Kasumi-1 (cell line): ENCODE measurements at places on chromosomes 7 and 10.

GRCh38 chr10:73247509-73248258 is 629 bp upstream of the DNAJC9 start:
- peak; percentile 44 for DNase-seq

- DNase-seq = no peak
Measured at GRCh38 chr7:122618585-122619189, 80.2 kb downstream of the RNF133 start.

GRCh38 chr7:73612598-73613269 is 11.6 kb downstream of the MLXIPL start:
- DNase-seq = peak; percentile 25

- DNase-seq = no peak
Measured at GRCh38 chr10:88110822-88111221, 247.4 kb downstream of the PTEN start.

GRCh38 chr7:44965441-44965903 is 13.3 kb downstream of the MYO1G start:
- no peak for DNase-seq

DNA sequence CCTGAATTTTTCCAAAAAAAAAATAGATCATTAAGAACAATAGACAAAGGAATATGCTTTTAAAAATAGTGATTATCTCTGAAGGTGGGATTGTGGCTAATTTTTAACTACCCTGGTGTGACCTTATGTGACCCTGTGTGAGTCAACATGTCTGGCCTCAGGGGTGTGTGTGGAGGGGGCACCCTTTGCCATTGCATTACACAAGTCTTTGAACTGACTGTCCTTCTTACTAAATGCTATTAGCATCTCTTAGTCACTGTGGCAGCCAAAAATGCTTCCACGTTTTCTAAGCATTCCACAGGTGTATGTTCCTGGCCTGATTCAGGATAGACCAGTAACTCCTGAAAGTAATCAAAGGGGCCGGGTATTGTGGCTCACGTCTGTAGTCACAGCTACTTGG is 175.4 kb downstream of the MGMT start:
- DNase-seq = no peak

DNA sequence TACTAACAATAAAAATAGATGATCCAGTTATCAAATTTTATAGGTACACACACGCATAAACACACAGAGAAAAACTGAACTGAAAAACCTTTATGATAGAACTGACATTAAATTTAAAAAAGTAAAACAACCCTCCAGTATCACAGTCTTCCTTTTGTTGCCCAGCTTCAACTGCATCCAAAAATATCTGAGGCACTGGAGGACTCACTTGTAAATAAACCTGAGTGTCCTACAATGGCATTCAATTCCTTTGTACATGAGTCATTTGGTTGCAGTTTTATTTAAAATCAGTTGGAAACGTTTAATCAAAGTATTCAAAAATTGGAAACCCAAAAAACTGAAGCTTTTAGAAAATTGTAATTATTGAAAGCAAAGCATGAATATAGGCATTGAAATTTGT is 265.2 kb upstream of the CSTF2T start:
- no peak for DNase-seq

DNA sequence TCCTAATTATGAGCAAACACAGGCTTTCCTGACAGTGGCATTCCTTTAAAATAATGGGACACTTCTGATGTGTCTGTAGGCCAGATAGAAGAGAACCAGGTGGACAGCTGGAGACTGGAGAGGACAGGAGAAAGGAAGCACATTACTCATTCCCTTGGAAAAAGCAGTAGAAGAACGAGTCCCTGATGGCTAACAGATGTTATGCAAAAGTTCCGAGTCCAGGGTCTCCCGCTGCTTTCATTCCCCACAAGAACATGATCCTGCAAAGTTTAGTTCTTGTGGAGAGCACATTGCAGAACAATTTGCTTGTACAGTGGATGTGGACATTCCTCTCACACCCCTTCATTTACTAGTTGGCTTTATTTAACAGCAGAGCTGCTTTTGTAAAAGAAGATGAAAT is 137.6 kb downstream of the GPAM start:
- no peak for DNase-seq

DNA sequence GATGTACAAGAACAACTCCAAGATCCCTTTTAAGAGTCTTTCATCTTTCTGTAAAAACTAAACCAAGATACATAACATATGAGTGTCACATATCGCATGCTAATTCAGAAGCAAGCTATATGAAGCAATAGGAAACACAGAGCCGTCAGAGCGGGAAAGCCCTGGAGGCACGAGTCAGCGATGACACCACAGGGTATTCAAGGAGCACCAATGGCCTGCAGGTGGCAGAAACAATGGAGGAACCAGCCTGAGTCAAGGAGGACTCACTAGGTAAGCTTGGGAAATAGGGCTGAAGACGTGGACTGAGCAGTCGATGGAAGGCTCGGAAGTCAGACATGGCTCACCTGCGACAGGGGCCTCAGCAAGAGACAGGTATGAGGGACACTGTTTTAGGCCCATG is 214.4 kb downstream of the FAM107B start:
- peak; percentile 87 for DNase-seq

DNA sequence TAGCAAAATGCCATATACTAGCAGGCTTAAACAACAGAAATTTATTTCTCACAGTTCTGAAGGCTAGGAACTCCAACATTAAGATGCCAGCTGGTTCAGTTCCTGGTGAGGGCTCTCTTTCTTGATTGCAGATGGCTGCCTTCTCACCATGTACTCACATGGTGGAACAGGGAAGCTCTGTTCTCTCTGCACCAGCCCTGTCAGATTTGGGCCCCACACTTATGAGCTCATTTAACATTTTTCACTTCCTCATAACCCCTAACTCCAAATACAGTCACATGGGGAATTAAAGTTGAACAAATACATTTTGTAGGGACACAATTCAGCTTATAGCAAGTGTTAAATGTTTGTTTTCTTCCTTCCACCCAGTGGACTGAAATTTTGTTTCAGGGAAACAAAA is 218.6 kb upstream of the TAC1 start:
- no peak for DNase-seq

DNA sequence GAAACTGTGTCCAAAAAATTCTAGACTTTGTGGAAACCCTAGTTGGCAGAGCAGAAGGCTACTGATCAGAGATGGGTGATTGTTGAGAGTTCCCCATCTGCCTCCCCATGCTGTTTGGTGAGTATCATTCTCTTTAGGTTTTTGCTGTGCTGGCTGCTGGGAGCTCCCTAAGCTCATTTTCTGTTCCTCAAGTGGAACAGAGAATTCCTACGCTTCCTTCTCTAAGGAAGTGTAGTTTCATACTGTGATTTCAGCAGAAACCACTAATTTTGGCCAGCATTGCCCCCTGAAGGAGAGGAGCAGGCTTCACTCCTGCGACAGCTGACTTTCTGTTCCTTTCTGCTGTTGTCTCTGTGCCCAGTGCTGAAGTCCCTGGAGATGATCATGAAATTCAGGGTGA is 355.3 kb upstream of the NPVF start:
- DNase-seq = no peak

DNA sequence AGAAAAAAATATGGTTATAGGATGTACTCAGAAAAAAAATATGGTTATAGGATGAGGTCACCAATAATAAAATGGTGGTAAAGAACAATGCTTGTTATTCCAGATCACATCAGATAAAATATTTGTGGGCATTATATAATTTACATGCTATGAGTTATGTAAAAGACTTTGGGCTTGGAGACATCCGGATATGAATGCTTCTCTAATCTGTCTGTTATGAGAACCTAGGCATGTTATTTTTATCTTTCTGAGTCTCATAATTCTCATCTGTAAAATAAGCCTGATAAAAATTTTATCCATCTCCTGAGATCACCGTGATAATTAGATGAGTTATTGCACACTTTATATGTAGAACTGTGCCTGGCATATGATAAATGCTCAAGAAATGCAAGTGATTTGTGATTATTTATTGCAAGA is 37.8 kb downstream of the DKK1 start:
- DNase-seq = no peak

- no peak for DNase-seq
Measured at GRCh38 chr7:109893231-109893630, 1197.7 kb upstream of the LRRN3 start.

GRCh38 chr10:16652154-16652553 is 130.5 kb upstream of the C1QL3 start:
- no peak for DNase-seq

DNA sequence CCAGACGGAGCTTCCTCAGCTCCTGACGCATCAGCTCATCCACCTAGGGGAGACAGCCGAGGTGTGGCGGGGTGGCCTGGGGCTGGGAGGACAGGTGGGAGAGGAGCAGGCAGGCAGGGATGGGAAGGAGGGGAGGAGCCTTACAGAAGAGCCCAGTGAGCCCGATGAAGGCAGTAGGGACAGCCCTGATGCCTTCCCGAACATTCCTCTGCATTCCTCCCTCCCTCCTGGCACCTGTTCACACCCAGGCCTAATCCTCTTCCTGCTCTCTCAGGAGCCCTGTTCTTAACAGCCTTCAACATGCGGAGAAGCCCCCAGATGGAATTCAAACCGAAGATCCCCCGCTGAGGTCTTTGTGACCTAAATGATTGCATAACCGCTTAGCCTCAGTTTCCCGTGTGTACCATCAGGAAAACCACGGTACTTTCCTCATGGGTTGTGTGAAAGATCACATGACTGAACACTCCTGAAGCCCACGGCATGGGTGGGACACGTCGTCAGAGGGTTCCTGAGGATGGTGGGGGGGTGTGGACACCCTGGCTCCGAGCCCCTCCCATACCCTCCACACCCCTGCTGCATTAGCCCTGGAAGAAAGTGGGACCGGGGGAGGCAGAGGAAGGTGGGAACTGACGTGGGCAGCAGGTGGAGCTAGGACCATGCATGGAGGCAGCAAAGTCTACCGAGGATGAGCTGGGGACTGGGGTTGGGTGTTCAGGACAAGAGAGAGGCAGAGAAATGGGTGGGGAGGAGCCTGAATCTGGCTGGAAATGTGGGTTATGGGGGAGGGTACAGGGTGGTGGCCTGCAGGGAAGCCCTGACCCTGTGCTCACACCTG is 8.8 kb upstream of the ASB10 start:
- DNase-seq = no peak

GRCh38 chr7:73739387-73739767 is 775 bp upstream of the ABHD11 start:
- no peak for DNase-seq

GRCh38 chr7:103989785-103990767 is 618 bp upstream of the RELN start:
- no peak for DNase-seq

- DNase-seq = peak; percentile 76
Measured at GRCh38 chr7:133230591-133231194, 22.2 kb upstream of the EXOC4 start.

DNA sequence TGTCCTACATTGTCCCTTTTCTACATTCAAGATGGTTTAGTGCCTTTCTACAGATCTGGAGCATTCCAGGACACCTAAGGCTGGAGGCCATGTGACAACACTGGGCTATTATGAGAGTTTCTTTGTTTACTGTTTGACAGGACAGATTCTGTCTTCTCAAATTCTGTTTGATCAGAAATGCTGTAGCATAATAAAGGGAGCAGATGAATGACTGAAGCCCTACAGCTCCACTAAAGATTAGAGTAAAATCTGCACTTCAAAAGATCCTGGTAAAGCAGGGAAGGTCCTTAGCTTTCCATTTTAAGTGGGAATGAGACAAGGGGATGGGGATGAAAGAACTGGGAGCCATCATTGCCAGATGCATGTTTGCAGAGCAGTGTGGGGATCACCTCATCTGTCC is 38.4 kb downstream of the TMEM229A start:
- no peak for DNase-seq

GRCh38 chr7:82699773-82700186 is 256.2 kb upstream of the CACNA2D1 start:
- DNase-seq = no peak

DNA sequence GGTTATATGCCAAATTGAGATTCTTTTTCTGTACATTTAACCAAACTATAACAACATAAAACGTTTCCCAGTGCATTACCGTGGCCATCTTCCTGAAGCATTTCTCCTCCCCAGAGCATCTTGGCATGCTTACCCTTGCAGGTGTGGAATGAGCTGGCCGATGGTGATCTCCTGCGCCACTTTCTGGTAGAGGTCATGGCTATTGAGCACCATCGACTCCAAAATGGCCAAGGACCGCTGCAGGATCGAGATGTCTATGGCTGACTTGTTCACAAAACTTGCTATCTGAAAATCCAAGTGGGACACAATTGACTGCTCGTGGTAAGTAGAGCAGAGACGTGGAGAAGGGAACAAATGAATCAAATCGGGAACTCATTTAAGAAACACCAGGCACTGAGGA is 223.9 kb downstream of the ELMO1 start:
- DNase-seq = no peak

GRCh38 chr10:67912331-67912946 is 28.0 kb downstream of the SIRT1 start:
- DNase-seq = no peak

DNA sequence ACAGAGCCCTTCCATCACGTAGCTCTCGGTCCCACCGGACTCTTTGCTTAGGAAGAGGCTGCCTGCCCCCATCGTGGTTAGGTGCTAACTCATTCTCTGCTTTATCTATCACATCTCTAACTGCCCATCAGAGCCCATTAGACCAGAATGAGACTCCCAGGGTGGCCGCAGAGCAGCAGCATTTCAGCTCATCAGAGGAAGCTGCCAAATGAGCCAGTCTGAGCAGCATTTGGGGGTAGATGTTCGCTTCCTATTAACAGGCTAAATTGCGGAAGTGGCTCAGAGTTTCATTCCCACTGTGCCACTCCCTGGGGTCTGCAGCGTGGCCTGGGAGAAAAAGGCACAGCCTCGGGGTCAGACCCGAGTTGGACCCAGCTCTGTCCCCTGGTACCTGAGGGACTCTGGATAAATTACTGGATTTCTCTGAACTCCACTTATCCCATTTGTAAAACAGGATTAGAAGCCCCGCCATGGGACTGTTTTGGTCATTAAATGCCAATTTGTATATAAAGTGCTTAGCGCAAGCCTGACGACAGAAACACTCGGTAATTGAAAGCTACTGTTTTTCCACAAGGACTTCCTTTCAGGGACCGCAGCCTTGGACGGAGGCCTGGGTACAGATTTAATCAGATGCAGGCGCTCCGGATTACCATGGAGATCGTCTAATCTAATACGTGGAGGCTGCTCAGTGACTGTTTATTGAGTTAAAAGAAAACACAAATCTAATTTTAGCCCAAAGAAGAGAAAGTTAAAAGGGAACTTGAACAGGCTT is 73.8 kb upstream of the PRLHR start:
- peak; percentile 21 for DNase-seq

DNA sequence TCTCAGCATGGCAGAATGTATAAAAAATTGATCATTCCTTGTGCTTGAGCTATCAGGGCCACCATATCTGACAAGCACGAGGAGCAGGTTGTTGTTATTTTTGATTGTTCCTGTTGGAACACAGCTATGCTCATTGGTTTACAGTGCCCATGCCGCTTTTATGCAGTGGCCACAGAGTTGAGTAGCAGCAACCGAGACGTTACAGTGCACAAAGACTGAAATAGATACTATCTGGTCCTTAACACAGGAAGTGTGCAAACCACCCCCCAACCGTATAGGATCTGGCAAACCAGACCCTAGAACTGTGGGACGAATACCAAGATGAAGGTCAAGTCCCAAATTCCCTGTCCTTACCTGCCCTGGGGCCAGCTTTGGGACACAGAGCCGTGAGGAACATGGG is 216.6 kb downstream of the KLF6 start:
- DNase-seq = peak; percentile 20

- DNase-seq = no peak
Measured at GRCh38 chr10:77104459-77104980, 533.1 kb downstream of the KCNMA1 start.

GRCh38 chr10:5219262-5219661 is 22.6 kb downstream of the AKR1C4 start:
- no peak for DNase-seq

- DNase-seq = peak; percentile 74
Measured at GRCh38 chr10:103333934-103334520, 16.9 kb downstream of the PCGF6 start.
